Effector memory CD8-positive, alpha-beta T cell (primary cell): ENCODE measurements at places on chromosomes 5 and 9.

DNA sequence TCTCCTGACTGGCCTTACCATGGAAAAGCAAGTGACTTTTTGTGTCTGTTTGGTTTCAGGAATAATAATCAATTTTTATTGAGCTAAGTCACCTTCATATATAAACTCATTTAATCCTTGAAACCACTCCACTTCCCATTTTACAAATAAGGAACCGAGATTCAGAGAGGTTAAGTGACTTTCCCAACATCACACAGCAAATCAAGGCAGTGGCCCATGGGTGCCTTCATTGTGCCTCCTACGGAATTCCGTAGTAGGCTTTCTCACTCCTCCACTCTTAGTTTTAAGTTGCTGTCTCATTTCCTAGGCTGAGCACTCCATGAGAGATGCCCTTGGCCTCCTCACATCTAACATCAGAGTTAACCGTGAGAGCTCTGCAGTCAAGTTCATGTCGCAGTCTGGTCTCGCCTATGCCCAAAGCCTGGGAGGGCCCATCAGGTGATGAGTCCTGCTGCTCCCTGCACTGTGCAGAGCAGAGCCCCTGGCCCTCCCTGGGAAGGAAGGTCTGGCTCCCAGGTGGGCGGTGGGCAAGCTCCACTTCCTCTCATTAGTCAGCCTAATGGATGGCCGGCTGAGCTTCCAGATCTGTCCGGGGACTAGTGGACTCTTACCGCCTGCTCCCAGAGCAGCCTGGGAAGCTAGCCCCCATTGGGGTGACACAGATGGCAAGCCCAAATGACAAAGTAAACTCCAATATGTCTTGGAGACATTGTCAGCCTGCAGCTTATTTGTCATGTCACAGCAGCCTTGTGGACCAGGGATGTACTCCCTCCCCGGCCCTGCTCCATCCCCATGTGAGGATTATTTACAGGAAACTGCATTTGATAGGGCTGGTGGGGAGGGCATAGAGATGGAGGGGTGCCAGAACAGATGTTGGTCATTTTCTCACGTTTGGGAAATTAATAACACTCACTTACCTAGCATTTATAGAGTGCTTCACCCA, 123.4 kb downstream of the MVB12B start:
- DNase-seq = no peak

DNA sequence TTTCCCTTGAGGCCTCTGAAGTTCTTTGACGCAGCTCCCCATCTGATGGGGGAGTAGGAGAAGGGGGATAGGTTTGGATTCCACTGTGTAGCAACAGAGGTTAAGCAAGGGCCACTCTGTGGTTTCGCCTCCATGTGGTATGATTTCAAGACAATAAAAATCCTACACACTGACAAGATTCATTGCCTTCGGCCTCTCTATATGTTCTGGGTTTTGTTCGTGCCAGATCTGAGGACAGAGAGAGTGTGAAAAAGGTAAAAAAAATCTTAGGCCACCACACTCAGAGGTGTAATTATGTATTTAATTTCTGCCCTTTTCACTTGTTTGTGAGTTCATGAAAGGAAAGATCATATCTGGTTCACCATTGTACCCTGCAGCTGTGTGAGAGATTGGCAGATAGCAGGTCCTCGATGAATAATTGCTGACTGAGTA, 715.2 kb upstream of the ZNF608 start:
- DNase-seq = no peak

GRCh38 chr9:38338342-38339018, 54.0 kb upstream of the ALDH1B1 start:
- DNase-seq = no peak

DNA sequence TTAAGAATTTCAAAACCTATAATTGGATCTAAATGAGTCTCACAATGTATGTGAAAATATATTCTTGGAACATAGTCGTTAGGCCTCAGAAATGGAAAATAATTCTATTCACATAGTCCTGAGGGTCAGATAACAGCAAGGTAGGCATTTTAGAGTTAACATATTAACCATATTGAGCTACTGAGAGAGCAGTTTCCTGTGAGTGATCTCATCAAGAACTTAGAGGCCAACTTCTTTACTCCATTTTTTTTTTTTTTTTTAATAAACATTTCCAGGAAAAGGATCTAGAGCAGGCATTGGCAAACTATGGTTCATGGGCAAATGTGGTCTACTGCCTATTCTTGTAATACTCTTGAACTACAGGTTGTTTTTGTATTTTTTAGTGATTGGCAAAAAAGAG, 26.6 kb downstream of the RAB24 start:
- DNase-seq = no peak

GRCh38 chr5:72922422-72922821, 33.4 kb upstream of the FCHO2 start:
- no peak for DNase-seq

DNA sequence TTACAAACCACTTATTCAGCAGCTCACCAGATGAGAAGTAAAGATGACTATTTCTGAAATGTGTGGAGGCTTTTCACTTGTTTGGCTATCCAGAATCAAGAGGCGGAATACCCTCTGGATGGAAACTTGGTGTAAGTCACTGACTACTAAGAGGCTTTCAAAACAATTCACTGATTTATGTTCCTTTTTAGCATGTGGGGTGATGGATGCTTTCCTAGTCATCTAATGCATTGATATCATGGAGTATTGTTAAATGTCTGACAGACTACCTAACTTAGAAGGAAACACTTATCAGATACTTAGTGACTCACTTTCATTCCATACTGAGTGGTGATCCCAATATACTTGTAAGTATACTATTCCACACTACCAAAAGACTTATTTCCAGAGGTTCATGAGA, 141.4 kb downstream of the PLK2 start:
- no peak for DNase-seq

- no peak for DNase-seq
These were observed 450.6 kb downstream of the TMEM232 start for GRCh38 chr5:110275878-110276277.

GRCh38 chr5:133265720-133266526, 214.1 kb downstream of the HSPA4 start:
- DNase-seq = no peak

- DNase-seq = no peak
These were observed 541.1 kb upstream of the GRAMD2B start for GRCh38 chr5:125882061-125882460.

DNA sequence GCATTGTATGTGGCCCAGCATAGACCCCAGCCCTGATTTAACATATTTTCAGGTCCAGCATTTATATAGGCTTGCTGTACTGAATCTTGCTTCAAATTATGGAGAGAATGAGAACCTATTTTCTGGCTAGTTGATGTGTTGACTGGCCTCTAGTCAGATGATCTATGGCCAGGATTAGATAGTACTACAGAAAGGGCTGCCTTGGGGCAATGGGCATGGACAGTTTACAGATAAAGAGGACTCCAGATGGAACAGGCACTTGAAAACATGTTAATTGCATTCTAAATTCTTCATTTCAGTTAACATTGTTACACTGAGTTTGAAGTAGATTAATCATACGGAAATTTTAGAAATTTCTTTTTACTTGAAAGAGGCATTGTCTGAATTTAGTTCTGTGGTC, 61.5 kb downstream of the RAB14 start:
- no peak for DNase-seq

- DNase-seq = no peak
These were observed 710 bp downstream of the HSD17B4 start for GRCh38 chr5:119453040-119453373.

- no peak for DNase-seq
These were observed 681.4 kb downstream of the CETN3 start for GRCh38 chr5:89728134-89728533.

- DNase-seq = no peak
These were observed 250.0 kb upstream of the MPDZ start for GRCh38 chr9:13529321-13530104.

DNA sequence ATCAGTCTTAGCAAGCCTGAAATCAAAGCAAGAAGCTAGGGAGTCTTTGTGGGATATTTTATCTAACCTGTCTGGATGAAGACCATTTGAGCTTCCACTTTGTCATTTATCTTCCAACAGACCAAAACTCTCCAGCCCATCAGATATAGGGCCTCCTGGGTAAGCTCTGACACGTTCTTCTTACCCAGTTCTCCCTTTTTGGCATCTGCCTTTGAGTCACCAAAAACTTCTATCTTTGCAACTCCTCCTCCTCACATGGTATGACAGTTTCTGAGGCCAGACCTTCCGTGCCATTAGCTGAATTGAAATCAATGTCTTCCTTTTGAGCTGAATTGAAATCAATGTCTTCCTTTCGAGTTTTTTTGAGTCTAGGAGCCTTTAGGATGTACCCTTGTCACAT, 156.6 kb upstream of the SPRY4 start:
- no peak for DNase-seq

GRCh38 chr9:122396614-122397148, 25.9 kb downstream of the PTGS1 start:
- DNase-seq = no peak
